ENCODE measurements at places on chromosomes 13 and 19. TPM values are rescaled to one million over a fixed set of nuclear protein-coding genes. Genes with fewer than 3 reads are reported as not detected.

Gene ICAM4
- total RNA-seq = 0.13 TPM

Gene SLC25A41
- 0.13 TPM for total RNA-seq

Gene LRRC4B
- total RNA-seq = not detected

Gene MCF2L
- 11.5 TPM for total RNA-seq

Gene LIG4
- total RNA-seq = 6.1 TPM
